ENCODE measurements at places on chromosomes 5 and 9. TPM values are rescaled to one million over a fixed set of nuclear protein-coding genes. Genes with fewer than 3 reads are reported as not detected.

SIT1 gene
- not detected for total RNA-seq

SNAPC4 gene
- 18.2 TPM for total RNA-seq

IFNK gene
- not detected for total RNA-seq

TMEM215 gene
- 0.57 TPM for total RNA-seq

DNA sequence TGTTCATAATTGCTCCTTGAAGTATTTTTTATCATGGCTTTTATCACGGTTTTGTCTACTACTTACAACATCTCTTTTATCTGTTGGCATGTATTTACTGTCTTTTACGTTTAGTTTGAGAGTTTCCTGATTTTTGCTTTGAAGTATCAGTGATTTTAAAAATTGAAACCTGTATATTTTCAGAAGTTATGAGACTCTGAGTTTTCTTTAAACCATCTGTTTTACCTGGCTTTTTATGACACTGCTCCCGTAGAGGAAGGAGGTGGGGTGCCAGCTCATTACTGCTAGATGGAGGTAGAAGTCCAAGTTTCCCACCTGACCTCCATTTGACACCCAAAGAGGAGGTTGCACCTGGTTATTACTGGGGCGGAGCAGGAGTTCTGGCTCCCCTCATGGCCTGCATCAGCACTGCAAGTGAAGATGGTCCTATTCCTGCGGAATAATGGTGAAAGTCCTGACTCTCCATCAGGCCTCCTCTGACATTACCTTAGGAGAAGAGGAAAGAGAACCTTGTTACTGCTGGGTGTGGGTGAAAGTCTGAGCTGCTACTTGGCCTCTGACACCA is 10.0 kb upstream of the ZNF131 start:
- no peak overlapping the region for H3K27ac ChIP-seq
- peaks cover 3% of the 10 kb centered on the region for H3K4me1 ChIP-seq
- no peak overlapping the region for H3K4me3 ChIP-seq
- no peaks in the 10 kb centered on the region for H3K36me3 ChIP-seq
- DNase-seq, result no peak
- no peaks in the 10 kb centered on the region for H3K27me3 ChIP-seq

DNA sequence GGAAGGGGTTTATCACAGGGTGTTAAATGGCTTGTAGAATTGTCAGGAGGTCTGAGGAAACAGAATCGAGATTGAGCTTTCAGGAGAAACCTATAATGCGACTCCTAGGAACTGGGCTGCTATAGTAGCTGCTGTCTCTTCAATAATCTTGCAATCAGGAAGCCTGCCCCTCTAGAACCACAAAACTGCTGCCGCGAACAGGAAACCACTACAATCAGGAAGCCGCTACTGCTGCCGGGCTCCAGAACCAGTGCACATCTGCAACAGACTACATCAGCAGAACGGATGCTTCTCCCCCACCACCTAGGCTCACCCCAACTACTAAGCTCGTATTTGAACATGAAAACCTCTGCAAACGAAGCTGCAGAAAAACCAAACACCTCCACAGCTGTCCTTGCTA is 31.6 kb downstream of the TNFSF8 start:
- peaks cover 20% of the 10 kb centered on the region for H3K4me1 ChIP-seq
- H3K27ac ChIP-seq, result no peak overlapping the region
- H3K36me3 ChIP-seq, result no peaks in the 10 kb centered on the region
- H3K27me3 ChIP-seq, result no peaks in the 10 kb centered on the region
- DNase-seq, result no peak

GRCh38 chr5:143340891-143341685 is 62.4 kb downstream of the NR3C1 start:
- no peaks in the 10 kb centered on the region for H3K4me1 ChIP-seq
- H3K27me3 ChIP-seq, result no peaks in the 10 kb centered on the region
- H3K36me3 ChIP-seq, result no peaks in the 10 kb centered on the region
- no peak overlapping the region for H3K4me3 ChIP-seq
- no peak overlapping the region for H3K27ac ChIP-seq
- DNase-seq, result no peak

DNA sequence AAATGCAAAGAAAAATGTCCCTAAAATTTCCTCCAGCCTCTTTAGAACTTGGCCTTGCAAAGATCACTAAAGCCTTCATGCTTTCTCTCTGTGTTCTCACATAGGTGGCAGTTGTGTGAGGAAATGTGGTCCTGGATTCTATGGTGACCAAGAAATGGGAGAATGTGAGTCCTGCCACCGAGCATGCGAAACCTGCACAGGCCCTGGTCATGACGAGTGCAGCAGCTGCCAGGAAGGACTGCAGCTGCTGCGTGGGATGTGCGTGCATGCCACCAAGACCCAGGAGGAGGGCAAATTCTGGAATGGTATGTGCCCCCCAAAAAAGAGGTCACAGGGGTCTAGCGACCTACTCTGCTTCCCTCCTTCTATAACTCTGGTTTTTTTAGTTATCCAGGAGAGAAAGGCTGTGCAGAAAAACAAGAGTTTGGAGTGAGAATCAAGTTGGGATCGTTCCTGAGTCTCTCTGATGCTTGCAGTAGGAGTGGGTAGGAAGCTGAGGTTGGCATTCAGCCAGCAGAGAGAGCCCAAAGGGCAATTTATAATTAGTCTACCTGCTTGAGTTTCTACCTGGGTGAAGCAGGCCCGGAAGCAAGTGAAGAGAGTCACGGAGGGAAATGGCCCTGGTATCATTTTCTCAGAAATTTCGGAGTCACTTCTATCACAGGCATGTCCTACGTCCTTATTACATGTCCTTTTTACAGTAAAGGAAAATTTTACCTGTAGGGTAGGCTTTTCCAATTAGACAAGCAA is 97.5 kb downstream of the RFK start:
- no peaks in the 10 kb centered on the region for H3K4me1 ChIP-seq
- H3K36me3 ChIP-seq, result no peaks in the 10 kb centered on the region
- H3K27me3 ChIP-seq, result peaks cover 4% of the 10 kb centered on the region
- no peak overlapping the region for H3K27ac ChIP-seq
- no peak overlapping the region for H3K4me3 ChIP-seq

GRCh38 chr9:98607152-98607551 is 101.6 kb downstream of the GABBR2 start:
- peaks cover 12% of the 10 kb centered on the region for H3K4me1 ChIP-seq
- H3K4me3 ChIP-seq, result no peak overlapping the region
- H3K27me3 ChIP-seq, result peaks cover 4% of the 10 kb centered on the region
- no peak for DNase-seq
- no peaks in the 10 kb centered on the region for H3K36me3 ChIP-seq
- no peak overlapping the region for H3K27ac ChIP-seq

DNA sequence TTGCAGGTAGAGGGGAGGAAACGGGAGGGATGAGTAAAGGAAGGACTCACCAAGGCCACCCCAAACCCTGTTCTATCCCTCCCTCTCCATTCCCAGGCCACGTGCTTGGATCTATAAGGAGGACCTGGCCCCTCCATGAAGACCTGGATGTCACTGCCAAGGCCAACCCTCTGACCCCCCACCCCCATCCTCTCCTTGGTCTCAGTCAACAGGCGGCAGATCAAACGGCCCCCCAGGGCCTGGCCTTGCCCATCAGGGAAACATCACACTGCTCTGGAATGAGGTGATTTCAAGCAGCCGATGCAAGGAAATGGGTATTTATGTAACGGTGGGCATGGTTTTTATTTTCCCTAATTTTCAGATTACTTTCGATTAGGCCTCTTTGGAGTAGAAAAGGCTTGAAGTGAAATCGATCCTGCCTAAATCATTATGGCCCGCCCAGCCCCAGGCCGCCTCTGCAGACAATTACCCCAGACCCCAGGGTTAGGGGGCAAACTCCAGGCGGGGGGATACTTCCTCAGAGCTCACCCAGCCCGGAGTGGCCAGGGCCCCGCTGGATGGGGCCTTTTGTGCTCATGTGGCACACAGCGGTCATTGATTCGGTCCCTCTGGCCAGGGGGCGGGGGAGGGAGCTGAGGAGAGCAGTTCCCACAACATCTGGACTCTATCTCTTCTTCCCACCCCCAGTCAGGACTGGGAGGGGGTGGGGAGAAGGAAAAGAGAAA is 125.3 kb downstream of the PHF2 start:
- H3K4me1 ChIP-seq, result no peaks in the 10 kb centered on the region
- peak overlapping the region; percentile 67 for H3K27ac ChIP-seq
- H3K36me3 ChIP-seq, result peaks cover under 1% of the 10 kb centered on the region

- peaks cover 34% of the 10 kb centered on the region for H3K4me1 ChIP-seq
- H3K27me3 ChIP-seq, result no peaks in the 10 kb centered on the region
- H3K4me3 ChIP-seq, result no peak overlapping the region
These were observed 15.0 kb downstream of the SEMA4D start for GRCh38 chr9:89482901-89483361.

DNA sequence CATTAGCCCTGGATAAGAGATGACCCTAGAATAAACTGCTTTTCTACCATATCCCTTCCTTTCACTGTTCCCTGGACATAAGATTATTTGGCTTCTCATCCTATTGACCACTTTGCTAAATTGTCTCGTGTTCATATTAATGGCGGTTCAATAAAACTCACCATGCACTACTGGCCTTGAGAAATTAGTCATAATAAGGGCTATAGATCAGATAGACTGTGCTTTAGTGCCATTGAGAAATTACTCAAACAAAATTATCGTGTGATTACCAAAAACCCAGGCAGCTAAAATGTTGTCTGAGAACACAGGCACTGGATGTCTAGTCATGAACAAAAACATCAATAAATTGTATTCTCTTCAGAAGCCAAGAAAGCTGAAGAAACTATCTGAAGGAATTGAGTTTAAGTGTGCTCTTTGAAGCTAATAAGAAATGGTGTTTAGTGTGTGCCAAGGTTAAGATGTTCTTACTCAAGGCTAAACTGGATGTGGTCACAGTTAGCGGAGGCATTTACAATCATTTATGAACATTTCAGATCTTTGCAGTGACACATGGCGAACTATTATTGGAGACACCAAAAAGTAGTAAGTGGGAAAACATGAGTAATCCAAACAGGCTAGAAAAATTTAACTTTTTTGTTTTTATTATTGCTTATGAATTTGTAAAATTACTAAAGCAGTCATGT is 460.4 kb upstream of the RORB start:
- no peaks in the 10 kb centered on the region for H3K36me3 ChIP-seq
- no peaks in the 10 kb centered on the region for H3K27me3 ChIP-seq
- DNase-seq, result no peak
- no peak overlapping the region for H3K4me3 ChIP-seq
- no peak overlapping the region for H3K27ac ChIP-seq
- H3K4me1 ChIP-seq, result peaks cover 18% of the 10 kb centered on the region

- no peak for DNase-seq
- no peaks in the 10 kb centered on the region for H3K27me3 ChIP-seq
- H3K4me1 ChIP-seq, result peaks cover 7% of the 10 kb centered on the region
- H3K36me3 ChIP-seq, result peaks cover 17% of the 10 kb centered on the region
- no peak overlapping the region for H3K4me3 ChIP-seq
These were observed 70.3 kb downstream of the RIGI start for GRCh38 chr9:32455738-32456137.
